ENCODE measurements at places on chromosomes 11 and 22. TPM values are rescaled to one million over a fixed set of nuclear protein-coding genes. Genes with fewer than 3 reads are reported as not detected.

GRCh38 chr22:29345932-29346331, 30.4 kb upstream of the RASL10A start:
- DNase-seq: no peak

DNA sequence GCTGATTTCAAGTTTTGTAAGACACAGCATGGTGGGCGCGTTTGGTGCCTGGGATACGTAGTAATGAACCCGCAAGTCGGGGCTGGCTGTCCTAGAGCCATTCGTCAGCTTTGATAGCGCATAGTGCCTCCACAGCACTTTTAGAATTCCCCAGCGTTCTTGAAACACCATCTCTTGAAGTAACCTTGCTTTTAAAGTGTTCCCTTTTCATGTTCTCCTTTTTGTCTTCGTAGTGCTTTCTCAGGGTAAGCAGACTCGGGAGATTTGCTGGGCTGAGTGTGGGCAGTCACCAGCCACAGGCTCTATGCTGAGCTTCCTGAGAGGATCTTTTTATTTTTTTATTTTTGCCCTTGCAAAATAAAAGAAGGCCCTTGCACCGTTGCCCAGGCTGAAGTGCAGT, 39.6 kb upstream of the CTTN start:
- no peak for DNase-seq

DNA sequence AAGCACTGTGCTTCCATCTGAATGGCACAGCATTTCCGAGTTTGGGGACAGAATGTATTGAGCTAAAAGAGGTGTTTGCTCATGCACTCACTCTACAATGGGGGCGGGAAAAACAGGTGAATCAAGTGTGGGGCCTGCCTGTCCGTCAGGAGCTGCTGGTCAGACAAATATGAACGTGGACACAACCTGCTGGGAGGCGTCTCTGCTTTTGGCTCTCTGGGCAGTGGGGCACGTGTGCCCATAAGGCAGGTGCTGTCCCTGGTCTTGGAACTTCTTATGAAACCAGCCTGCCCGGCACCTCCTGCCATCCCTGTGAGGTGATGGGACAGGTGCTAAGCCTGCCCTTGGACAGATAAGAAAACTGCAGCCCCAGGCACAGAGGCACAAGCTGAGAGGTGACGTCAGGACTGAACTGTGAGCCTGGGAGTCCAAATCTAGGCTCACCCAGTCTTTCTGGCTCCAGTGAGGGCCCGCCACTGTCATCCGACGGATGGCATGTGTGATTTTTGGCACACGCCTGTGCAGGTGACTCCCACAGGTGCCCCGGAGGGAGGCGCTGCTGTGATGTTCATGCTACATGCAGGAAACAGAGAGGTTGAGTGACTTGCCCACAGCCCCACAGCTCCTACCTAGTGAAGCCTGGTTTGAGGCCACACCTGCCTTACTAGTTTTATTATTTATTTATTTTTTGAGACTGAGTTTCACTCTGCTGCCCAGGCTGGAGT, 51.6 kb downstream of the SMIM38 start:
- no peak for DNase-seq

DNA sequence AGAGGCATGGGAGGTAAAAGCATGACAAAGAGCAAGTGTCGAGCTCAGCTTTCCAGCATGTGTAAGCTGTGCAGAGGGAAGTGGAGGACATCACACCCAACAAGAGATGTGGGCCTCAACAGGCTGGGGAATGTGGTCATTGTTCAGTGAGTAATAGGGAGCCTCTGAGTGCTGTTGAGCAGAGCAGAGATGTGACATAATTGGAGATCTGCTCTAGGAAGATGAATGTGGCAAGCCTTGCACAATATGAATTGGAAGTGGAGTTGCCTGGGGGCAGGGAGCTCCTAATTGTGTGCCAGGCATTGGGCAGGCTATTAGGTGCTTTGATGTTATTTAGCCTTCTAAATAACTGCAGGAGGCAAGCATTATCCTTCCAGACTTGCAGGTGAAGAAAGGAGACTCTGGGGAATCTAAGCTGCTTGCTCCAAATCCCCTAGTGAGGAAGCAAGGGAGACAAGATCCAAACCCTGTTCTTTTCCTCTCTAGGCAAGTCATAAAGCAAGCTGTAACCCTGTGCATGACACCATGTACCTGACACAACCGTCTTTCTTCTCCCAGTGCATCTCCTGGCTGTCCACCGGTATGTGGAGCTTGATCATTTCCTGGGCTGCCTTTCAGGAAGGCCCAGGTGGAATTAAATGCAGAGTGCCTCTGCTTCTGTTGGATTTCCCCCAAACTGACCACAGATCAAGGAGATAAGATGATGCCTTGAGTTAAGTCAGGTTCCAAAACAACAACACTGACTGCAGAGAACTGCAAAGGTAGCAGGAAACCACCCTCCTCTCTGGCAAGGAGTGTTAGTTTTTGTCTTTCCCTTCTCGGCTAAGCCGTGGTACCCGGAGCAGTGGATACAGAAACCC, 221.4 kb downstream of the TENM4 start:
- DNase-seq: no peak

HSPB2 gene
- total RNA-seq: not detected

GRCh38 chr11:121095561-121095960, 5.5 kb upstream of the TECTA start:
- DNase-seq: no peak

SOX10 gene
- not detected for total RNA-seq

- no peak for DNase-seq
These were observed 72.1 kb downstream of the ATXN10 start for GRCh38 chr22:45743687-45744086.

IGSF9B gene
- total RNA-seq: 5.6 TPM

PIK3IP1 gene
- total RNA-seq: 25.3 TPM

DNA sequence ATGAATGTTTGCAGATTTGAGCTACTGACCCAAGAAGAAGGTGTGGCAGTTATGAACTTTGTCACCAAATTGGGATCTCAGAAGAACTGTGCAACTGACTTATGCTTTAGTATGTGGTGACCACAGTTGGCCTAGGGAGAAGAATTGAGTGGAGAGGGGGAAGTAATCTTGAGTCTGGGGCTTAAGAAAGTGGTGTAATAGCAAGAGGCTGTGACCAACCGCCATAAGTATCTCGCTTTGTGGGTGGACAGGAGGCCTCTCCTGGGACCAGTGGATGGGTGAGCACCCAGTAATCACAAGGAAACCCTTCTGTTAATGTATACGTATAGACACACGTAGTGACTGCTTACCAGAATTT, 12.7 kb upstream of the IL10RA start:
- DNase-seq: no peak

- DNase-seq: no peak
These were observed 70.3 kb upstream of the WNT7B start for GRCh38 chr22:46047226-46047625.
